Aortic smooth muscle cell (primary cell): ENCODE measurements at places on chromosomes 4 and X. TPM values are rescaled to one million over a fixed set of nuclear protein-coding genes. Genes with fewer than 3 reads are reported as not detected.

TEX13B gene
- not detected in 2 replicates for total RNA-seq

SPACA5 gene
- not detected in 2 replicates for total RNA-seq

MAGEA2B gene
- not detected in 2 replicates for total RNA-seq

CDKL2 gene
- total RNA-seq = 0.26 and 0.44 TPM in 2 replicates

TCEAL6 gene
- not detected in 2 replicates for total RNA-seq

RHOH gene
- total RNA-seq = not detected in 2 replicates

ARSJ gene
- 32.1 and 36.2 TPM in 2 replicates for total RNA-seq

CDS1 gene
- total RNA-seq = 0.13 and 0.25 TPM in 2 replicates

NEK1 gene
- 9.0 and 11.1 TPM in 2 replicates for total RNA-seq

CSAG3 gene
- total RNA-seq = not detected in 2 replicates
